Activated CD4-positive, alpha-beta T cell treated with anti-CD3 and anti-CD28 coated beads, Interleukin-10, Interleukin-2, amounts not matched to agents 100 ng/mL and 50 ng/mL, durations not matched to agents 16 hours and 8 hours (primary cell): ENCODE measurements at places on chromosomes 5 and 9.

- no peak for DNase-seq
These were observed 44.1 kb upstream of the SUB1 start for GRCh38 chr5:32541241-32541640.

- DNase-seq, result peak; percentile 91
These were observed 139.9 kb downstream of the RFX3 start for GRCh38 chr9:3385871-3386270.

- no peak for DNase-seq
These were observed 347.7 kb downstream of the CHSY3 start for GRCh38 chr5:130251931-130252330.

DNA sequence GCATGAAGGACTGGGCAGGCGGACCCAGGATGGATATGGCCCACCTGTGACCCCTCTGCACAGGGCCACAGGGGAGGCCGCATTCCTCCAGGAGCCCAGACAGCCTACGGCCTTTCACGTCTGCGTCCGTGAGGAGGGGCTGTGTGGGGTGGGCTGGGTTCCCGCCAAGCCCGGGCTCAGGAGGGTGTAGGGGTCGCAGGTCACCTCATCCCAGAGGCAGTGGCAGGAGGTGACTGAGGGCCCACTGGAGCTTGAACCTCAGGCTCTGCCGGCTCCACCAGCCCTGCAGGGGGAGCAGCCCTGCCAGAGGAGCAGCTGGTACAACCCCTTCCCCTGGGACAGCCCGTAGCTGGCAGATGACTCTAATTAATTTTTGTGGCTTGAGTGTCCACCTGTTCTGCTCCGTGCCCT is 40.7 kb upstream of the CACNA1B start:
- no peak for DNase-seq

DNA sequence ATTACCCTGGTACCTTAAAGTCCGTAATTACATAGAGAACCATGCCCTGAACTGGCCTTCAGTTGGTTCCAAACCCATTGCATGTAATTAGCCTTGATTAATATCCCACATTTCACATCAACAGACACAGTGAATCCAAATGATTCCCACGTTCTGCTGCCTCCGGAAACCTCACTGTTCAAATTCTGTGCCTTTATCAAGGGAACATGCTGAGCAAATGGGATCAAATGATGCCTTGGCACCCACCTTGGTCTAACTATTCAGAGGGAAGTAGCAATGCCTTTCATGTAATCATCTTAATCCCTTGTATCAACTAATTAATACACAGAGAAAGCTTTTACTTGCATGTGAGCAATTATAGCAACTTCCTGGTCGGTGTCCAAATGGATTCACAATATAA is 100.6 kb downstream of the EFNA5 start:
- DNase-seq, result no peak

GRCh38 chr5:74579215-74579614 is 61.3 kb downstream of the ENC1 start:
- DNase-seq, result peak; percentile 96

- DNase-seq, result no peak
These were observed 1.2 kb downstream of the BNC2 start for GRCh38 chr9:16869131-16869881.

GRCh38 chr5:164475339-164475977 is 970.0 kb downstream of the MAT2B start:
- no peak for DNase-seq

- DNase-seq, result no peak
These were observed 109.9 kb downstream of the TMEM174 start for GRCh38 chr5:73282923-73283322.

DNA sequence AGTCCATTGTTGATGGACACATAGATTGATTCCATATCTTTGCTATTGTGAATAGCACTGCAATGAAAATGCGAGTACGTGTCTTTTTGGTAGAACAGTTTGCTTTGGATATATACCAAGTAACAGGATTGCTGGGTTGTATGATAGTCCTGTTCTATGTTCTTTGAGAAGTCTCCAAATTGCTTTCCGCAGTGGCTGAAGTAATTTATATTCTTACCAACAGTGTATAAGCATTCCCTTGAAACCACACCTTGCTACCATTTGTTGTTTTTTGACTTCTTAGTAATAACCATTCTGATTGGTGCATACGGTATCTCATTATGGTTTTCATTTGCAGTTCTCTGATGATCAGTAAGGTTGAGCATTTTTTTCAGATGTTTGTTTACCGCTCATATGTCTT is 792.9 kb downstream of the PTPRD start:
- DNase-seq, result no peak
